ENCODE measurements at places on chromosomes 7 and 10.

DNA sequence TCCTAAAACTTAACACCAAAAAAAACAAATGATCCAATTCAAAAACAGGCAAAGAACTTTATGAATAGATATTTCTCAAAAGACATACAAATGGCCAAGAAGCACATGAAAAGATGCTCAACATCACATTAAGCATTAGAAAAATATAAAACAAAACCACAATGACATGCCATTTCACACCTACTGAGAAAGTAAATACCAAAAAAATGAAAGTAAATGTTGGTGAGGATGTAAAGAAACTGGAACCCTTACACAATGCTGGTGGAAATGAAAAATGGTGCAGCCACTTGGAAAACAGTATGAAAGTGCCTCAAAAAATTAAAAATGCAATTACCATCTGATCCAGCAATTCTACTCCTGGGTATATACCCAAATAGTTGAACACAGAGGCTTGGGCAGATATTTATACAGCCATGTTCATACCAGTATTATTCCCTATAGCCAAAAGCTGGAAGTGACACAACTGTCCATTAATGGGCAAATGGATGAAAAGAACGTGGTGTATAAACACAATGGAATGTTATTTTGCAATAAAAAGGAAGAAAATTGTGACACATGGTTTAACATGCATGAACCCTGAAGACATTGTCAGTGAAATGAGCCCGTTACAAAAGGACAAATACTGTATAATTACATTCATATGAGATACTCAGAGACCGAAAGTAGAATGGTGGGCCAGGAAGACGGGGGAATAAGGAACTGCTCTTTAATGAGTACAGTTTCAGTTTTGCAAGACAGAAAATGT is 89.0 kb downstream of the JMJD1C start:
- no peak for DNase-seq

DNA sequence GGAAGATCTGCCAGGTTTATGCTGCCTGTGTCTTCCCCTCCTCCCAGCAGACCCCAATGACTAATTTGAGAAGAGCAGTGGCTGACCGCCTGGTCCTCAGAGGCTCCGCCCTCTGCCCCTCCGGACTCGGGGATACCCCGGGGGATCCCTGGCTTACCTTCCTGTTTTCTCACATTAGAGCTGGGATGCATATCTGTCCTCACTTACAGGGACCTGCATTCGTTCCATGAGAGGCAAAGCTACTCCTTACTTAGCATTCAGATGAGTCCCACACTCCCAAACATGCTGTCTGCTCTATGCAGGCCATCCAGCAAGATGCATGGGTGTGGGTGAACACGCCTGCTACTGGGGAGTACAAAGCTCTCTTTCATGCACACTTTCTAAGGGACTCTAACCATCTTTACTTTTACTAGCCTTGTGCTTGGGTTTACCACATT is 24.0 kb downstream of the VOPP1 start:
- no peak for DNase-seq

DNA sequence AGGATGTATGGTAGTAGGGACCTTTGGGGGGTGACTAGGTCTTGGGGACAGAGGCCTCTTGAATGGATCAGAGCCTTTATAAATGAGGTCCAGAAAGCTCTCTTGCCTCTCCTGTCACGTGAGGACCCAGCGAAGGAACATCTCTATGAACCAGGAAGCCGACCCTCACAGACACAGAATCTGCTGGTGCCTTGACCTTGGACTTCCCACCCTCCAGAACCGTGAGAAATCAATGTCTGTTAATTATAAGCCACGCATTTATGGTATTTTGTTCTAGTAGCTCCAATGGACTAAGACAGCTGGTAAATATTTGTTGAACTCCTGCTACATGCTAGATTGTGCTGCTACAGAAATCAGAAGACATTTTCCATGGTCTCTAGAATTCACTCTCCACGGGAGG is 276.9 kb downstream of the SFMBT2 start:
- no peak for DNase-seq

DNA sequence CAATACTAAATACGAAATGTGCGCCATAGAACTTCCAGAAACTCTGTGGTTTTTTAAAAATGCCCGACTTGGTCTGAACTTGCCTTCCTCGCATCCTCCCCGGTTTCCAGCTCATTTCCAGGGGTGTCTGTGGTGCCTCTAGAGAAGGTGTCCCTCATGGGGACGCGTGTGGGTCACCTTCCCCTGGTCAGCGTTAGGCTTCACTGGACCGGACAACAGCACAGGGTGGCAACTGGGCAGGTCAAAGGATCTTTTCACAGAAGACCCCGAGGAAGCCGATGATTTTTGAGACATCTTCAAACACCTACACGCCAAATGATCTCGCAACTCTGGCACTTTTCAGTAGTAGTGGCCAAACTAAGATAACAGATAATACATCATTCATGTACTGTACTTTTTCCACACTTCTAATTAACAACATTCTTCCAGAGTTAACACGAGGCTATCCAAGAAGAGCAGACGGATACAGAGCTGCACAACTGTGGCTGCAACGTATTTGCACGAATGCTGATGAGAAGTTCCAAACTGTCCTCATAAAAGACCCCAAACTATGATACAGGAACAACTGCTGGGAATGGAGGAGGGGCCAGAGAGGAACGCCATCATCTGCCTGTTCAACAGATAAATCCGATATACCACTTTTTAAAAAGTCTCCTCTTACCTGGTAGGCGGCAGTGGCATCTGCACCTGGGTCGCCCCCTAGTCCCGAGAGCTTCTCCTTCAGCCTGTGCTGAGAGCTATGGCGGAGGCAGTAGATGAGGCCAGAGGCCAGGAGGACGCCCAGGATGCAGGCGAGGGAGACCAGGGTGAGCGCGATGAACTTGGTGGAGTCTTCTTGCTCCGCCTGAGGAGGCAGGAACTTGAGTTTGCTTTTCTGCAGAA is 345.5 kb downstream of the DNAJB6 start:
- DNase-seq = no peak

DNA sequence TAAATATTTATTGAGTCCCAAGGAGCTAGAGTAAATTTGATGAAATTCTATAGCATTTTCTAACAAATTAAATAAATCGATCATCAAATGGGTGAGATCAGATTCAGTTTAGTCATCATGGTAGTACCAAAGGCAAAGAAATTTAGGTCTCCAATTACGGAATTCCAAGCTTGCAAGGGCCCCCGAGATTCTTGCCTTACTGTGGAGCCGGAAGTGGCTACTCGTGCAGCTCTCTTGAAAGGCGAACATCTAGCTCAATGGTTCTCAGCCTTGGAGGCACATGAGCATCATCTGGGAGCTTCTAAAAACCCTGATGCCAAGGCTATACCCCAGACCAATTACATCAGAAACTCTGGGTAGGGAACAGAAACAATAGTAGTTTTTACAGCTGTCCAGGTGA is 117.9 kb upstream of the PRR15 start:
- DNase-seq = no peak

GRCh38 chr7:157857578-157858075 is 520.8 kb downstream of the DNAJB6 start:
- DNase-seq = no peak

GRCh38 chr10:21534604-21535493 is 817 bp downstream of the MLLT10 start:
- DNase-seq = peak; percentile 81

GRCh38 chr7:94394109-94394436 is 622 bp upstream of the COL1A2 start:
- peak; percentile 66 for DNase-seq

- no peak for DNase-seq
Observed at GRCh38 chr7:76044375-76044865, 3.4 kb downstream of the STYXL1 start.

GRCh38 chr10:91521439-91521838 is 111.3 kb downstream of the HECTD2 start:
- DNase-seq = no peak

DNA sequence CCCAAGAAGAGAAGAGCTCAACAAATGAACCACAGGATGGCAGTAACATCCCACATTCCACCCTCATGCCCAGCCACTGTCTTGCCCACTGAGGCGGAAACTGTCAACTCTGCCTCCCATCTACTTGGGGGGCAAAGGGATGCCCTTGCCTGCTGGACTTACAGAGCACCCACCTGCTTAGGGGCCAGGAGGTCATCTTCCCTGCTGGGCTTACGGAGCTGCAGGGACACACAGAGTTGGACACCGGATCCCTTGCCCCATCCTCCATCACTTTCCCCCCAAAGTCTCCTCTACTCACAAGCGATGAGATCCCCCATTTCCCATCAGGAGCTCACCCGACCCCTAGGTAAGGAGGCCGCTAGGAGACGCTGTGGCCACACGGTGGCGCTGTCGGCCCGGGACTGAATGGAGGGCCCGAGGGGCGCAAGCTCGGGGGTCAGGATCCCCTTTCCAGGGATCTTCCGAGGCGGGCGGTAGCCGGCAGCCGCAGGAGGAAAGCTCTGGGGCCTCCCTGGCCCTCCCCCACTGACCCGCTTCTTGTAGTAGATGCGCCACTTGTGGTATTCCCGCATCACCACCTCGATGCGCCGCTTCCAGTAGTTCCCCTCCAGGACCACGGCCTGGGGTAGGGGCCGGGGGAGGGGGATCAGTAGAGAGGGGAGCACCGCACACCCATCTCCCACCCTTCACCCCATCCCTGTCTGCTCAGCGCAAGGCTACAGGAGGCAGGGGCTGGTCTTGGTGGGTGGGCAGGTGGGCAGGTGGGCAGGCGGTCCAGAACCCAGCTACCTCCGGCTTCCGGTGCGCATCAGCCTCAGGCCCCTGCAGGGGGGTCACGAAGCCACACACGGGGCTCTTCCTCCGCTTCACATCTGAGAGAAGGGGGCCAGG is 17.3 kb downstream of the MLXIPL start:
- DNase-seq = peak; percentile 91

- no peak for DNase-seq
Observed at GRCh38 chr10:31204090-31204489, 114.9 kb upstream of the ZEB1 start.

- no peak for DNase-seq
Observed at GRCh38 chr10:5498791-5499492, 428 bp downstream of the CALML5 start.

Measured in aorta (tissue), 5 donors.